Right cardiac atrium (tissue), 5 donors: ENCODE measurements at places on chromosomes 3 and 15. TPM values are rescaled to one million over a fixed set of nuclear protein-coding genes. Genes with fewer than 3 reads are reported as not detected.

The KCNAB1 gene
- total RNA-seq: 1.1 TPM

The SLC9A9 gene
- total RNA-seq: 14.9 TPM

The NOX5 gene
- not detected for total RNA-seq

DNA sequence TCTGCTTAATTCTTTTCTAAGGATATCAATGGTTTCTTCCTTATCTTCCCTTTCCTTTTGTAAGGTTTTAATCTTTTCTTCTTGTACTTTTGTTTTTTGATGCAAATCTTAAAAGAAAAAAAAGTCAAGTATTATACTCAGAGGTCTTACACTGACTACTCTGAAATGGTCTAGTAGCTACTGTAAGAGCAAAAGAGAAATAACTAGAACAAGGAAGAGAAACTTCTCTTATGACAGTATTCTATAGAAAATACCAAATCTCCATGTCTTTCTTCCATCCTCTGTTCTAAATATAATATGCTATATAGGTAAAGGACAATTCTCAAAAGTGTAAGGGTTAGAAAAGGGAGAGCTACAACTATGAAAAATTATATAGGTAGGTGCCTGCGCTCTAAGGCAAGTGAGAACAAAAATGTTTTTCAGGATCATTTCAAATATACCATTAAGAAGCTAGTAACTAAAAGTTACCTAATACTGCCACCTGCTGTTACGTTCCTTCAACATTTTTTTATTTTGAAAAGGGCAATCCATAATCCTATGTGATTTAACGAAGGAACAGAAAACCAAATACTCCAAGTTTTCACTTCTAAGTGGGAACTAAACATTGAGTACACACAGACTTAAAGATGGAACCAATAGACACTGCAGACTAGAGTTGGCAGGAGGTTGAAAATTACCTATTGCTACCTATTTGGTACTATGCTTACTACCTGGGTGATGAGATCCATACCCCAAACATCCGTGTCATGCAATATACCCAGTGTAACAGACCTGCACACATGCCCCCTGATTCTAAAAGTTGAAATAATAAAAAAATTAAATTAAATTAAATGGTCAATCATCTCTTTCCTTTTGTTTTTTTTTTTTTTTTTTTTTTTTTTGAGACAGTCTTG is 36.7 kb downstream of the CIP2A start:
- DNase-seq: no peak

DNA sequence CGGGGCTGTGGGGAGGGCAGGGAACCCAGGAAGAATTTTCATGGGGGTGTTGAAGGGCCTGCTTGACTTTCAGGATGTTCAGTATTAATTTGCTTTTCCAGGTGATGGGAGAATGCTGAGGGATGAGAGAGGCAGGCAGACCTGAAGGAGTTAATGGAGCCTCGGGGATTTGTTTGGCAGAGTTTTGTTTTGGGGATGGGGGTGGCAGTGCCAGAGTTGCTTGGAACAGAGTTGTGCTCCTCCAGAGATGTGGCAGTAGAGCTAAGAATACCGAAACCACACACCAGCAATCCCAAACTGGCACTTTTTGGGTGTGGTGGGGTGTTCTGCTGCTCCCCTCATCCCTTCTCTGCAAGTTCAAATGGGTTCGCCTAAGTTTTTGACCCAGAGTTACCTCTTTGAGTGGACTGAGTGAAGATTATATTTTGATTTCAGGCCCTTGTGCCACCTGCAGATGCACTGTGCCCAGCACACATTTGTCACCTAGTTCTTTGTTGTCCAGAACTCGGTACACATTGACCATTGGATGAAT is 1.6 kb downstream of the BOC start:
- no peak for DNase-seq

DNA sequence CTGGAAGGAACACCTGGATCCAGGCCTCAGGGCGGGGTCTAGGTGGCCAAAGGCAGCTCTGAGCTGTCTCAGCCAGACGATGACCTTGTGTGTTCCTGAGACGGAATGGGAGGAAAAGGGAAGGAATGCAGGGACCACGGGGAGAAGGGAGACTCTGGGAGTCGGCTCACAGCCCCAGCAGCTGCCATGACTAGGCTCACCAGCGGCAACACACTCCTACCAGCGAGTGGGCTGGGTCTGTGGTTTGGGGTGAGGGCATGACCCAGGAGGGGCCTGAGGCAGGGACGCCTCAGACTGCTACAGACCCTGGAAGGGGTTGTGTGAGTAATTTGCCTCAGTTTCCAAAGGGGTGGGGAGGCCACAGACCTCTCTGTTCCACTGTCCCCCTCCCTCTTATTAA is 19.8 kb downstream of the IQSEC1 start:
- peak; percentile 10 for DNase-seq

DNA sequence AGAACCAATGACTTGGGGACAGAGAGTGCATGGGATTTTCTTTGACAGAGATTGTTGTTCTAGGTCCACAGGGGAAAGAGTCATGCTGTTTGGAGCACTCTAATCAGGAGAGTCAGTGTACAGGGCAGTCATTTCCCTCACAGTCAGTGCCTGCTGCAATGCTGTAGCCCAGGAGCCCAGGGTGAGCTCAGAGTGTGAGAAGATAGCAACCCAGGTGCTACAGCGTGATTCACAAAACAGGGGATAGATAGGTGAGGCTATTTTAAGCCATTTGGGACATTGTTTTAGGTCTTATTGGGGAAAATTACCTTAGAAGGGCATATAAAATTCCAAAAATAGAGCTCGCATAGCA is 37.3 kb downstream of the LNP1 start:
- no peak for DNase-seq

DNA sequence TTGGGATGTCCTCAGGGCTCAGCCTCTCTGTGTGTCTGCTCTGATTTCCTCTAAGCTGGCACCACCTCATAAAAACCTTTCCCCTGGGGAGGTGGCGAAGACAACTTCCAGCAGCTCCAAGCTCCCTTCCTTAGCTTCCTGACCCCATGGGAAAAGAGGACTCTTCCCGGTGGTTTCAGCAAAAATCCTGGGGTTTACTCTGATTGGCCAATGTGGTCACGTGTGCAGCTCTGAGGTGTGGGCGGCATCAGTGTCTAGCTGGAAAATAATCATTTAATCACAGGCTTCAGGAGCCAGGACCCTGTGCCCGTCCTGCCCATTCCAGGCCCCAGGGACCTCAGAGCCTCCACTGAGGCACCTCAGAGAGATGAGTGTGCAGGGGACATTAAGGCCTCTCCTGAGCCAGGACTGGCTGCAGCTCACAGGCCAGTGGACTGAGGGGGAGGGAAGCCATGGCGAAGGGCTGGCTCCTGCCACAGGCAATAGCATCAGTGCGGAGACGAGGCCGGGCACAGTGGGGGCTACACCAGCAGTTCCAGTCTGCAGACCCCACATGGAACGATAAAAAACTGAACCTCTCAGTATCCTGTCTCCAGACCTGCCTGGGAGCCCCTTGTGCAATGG is 104.1 kb downstream of the TPRA1 start:
- DNase-seq: no peak

DNA sequence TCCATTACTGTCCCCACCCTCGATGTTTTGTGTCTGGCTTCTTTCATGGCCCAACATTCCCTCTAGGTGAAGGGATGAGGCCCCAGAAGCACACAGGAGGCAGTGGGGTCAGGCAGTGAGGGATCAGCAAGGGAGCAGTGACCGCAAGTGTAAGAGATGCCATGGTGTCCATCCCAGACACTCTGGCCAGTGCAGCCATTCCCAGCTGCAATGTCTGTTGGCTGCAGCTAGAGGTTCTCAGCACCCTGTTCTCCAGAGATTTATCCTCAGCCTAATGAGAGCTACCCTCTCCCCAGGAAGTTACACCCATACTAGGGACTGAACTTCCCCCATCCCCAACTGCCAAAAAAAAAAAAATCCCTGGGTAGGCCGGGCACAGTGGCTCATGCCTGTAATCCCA is 40.2 kb downstream of the TRANK1 start:
- DNase-seq: no peak

GRCh38 chr3:37622999-37623883 is 238.4 kb upstream of the CTDSPL start:
- no peak for DNase-seq

DNA sequence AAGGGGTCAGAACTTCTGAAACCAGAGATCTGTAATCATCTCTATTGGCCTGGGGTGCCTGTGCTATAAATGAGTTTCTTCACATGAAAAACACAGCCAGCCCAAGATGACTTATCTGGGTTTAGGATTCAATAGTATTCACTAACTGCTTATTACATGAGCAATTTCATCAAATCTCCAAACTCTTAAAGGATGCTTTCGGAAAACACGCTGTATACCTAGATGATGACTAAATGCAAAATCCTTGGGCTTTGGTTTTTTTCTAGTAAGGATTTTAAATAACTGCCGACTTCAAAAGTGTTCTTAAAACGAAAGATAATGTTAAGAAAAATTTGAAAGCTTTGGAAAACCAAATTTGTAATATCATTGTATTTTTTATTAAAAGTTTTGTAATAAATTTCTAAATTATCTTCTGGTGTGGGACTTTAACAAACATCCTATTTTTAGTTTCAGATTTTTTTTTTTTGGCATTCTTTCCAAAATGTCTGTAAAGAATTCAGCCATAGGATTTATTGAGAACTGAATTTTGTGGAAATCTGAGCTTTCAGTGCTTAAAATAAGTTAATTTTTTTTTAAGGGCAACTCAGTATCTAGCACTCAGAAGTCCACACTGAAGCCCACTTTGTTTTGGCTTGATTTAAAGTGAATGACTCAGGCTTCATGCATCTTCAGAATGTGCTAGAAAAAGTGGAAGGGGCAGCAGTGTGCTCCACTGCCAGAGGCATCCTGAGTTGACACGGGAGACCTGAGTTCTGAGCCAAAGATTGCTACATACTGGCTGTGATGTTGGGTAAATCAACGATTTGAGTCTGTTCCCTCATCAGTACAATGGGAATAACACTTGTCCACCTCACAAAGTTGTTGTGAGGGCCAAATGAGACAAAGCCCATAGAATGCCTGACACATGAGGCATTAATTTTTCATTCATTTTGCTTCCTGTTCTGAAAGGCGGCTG is 18.7 kb downstream of the TMEM43 start:
- peak; percentile 65 for DNase-seq

GRCh38 chr3:142778541-142778940 is 54.7 kb downstream of the TRPC1 start:
- DNase-seq: no peak

GRCh38 chr15:28873585-28874190 is 12.1 kb upstream of the APBA2 start:
- no peak for DNase-seq

- DNase-seq: no peak
Observed at GRCh38 chr3:85037203-85037602, 78.4 kb downstream of the CADM2 start.

DNA sequence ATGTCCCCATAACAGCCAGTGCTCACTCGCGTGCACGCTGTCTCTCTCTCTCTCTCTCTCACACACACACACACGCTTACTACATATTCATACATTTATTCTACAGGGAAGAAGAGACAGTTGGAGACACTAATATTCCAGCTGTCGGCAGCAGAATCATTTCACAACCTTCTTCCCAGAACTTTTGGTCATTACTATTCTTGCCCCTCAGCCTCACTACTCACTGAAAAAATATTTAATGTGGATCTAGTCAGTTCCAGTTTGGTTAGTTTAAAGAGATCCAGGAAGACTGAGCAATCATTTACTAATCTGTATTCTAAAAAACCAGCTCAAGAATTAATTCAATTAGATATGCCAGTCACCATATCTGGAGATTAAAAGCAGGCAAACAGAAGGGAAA is 394.9 kb downstream of the PTPRG start:
- DNase-seq: no peak

DNA sequence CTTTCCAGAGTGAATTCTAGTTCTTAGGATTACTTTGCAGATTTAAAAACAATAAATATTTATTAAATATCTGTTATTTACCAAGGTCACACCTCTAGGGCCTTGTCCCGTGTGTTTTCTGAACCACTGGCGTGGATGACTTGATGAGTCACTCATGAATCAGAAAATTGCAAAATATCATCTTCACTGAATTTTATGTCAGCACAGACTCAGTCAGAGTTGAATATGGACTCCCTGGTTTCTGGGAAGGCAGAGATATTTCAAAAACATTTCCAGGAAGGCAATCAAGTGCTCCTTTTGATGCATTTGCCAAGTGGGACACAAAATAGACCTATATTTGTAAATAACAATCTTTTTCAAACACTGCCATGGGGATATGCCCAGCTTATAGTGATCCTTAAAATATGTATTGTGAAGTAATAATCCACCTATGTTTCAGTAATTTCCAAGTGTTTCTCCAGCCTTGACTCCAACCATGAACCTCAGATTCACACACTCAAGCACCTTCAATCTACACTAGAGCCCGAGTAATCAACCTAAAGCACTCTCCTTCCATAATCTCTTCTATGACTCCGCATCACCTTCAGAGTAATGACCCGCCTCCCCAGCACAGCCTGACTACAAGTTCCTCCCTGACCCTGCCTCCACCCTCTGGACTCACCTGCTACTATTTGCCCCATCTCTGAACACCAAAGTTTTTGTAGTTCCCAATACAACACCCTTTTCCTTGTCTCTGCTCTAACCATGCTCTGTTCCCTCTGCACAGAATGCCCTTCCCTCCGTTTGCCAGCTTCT is 24.3 kb downstream of the DPH3 start:
- DNase-seq: no peak

DNA sequence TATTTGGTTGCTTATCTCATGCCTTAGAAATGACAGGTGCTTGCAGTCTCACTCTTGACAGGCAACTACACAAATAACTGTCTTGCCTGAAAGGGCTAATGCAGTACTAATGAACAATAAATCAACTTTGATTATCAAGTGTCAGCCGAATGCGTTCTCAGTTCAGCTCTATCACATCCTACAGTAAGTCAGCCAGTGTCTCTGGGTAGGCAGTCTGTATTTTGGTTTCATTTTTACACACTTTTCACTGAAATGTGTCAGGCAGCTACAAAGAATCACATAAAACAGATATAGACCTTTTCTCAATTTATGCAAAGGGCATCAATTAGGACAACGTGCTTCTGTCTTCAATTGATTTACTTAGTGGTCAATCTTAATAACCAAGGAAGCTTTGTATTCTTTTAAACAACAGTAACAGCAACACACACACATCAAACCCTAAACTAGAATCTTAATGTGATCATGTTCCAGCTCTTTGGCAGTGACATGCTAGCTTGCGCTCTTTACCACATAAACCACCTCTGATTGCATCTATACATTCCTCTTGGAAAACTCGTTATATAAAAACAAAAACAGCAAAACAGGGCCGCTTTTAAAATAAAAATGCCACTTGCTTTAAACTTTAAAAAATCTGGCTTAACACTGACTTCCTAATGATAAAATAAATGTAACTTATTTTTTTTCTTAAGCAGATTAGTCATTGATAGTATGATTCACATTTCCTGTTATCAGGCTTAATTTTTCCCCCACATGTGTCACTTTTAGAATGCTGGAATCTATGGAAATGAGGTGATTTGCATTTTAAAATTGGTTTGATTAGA is 520.4 kb downstream of the FOXP1 start:
- DNase-seq: no peak

- peak; percentile 76 for DNase-seq
Observed at GRCh38 chr3:47578119-47578632, 489 bp downstream of the CSPG5 start.

GRCh38 chr3:55327131-55327920 is 159.8 kb downstream of the WNT5A start:
- DNase-seq: no peak

GRCh38 chr15:75089456-75090387 is 66.3 kb downstream of the PPCDC start:
- DNase-seq: no peak

- DNase-seq: no peak
Observed at GRCh38 chr3:102156426-102156825, 278.4 kb upstream of the ZPLD1 start.
